Placental pericyte (primary cell): ENCODE measurements at places on chromosomes 12 and 14. TPM values are rescaled to one million over a fixed set of nuclear protein-coding genes. Genes with fewer than 3 reads are reported as not detected.

Gene MAP1LC3B2
- total RNA-seq = 0.86 and 2.0 TPM in 2 replicates

Gene CIROP
- not detected in 2 replicates for total RNA-seq

Gene RILPL1
- total RNA-seq = 11.9 and 14.4 TPM in 2 replicates

Gene CLMN
- 0.14 and 2.6 TPM in 2 replicates for total RNA-seq

Gene MMP19
- 9.0 and 11.2 TPM in 2 replicates for total RNA-seq

Gene EPYC
- total RNA-seq = not detected in 2 replicates

Gene TAS2R30
- 7.4 and 9.2 TPM in 2 replicates for total RNA-seq

Gene HAL
- total RNA-seq = not detected in 2 replicates

Gene CLEC12A
- 0.14 TPM in 1 of 2 replicates, not detected in the other for total RNA-seq

Gene TPH2
- not detected in 2 replicates for total RNA-seq

Gene GPR162
- total RNA-seq = 1.1 TPM in 2 replicates

Gene KCNJ8
- 0.57 TPM in 1 of 2 replicates, not detected in the other for total RNA-seq

Gene DIO2
- 0.22 and 29.6 TPM in 2 replicates for total RNA-seq

Gene ASPG
- total RNA-seq = not detected in 2 replicates

Gene WNT5B
- 9.6 and 120 TPM in 2 replicates for total RNA-seq

Gene DAAM1
- total RNA-seq = 19.3 and 25.8 TPM in 2 replicates

Gene INSM2
- not detected in 2 replicates for total RNA-seq

Gene PSMD9
- 65.3 and 93.0 TPM in 2 replicates for total RNA-seq

Gene THAP2
- 2.8 and 3.1 TPM in 2 replicates for total RNA-seq

Gene RPGRIP1
- 0.22 and 0.29 TPM in 2 replicates for total RNA-seq

Gene KRT6C
- not detected in 2 replicates for total RNA-seq

Gene ABCC9
- 0.22 and 0.72 TPM in 2 replicates for total RNA-seq

Gene AGAP2
- total RNA-seq = 0.22 and 0.29 TPM in 2 replicates

Gene GALNT16
- total RNA-seq = 1.3 and 1.9 TPM in 2 replicates

Gene RTL1
- total RNA-seq = not detected in 2 replicates

Gene CMA1
- total RNA-seq = not detected in 2 replicates

Gene SLC17A8
- total RNA-seq = not detected in 2 replicates

Gene DBX2
- total RNA-seq = not detected in 2 replicates

Gene RIMBP2
- not detected in 2 replicates for total RNA-seq

Gene HOTAIR
- 0.43 TPM in 1 of 2 replicates, not detected in the other for total RNA-seq

Gene FAIM2
- total RNA-seq = 0.29 and 6.6 TPM in 2 replicates

Gene ANO2
- not detected in 2 replicates for total RNA-seq

Gene MGAT4C
- total RNA-seq = under 0.01 TPM in 1 of 2 replicates, not detected in the other

Gene ART4
- total RNA-seq = under 0.01 and 0.14 TPM in 2 replicates
